ENCODE measurements at places on chromosomes 7 and 10.
A peak's percentile ranks its signal among the peaks of the same experiment; 100 is the strongest.

- no peak for DNase-seq
These were observed 28.6 kb downstream of the EEPD1 start for GRCh38 chr7:36181668-36182067.

- DNase-seq, result peak; percentile 77
These were observed 27.9 kb upstream of the CUL1 start for GRCh38 chr7:148670807-148671206.

GRCh38 chr7:2003451-2003930 lies 229.3 kb downstream of the MAD1L1 start:
- no peak for DNase-seq

GRCh38 chr10:33927347-33927746 lies 592.9 kb upstream of the NRP1 start:
- no peak for DNase-seq

DNA sequence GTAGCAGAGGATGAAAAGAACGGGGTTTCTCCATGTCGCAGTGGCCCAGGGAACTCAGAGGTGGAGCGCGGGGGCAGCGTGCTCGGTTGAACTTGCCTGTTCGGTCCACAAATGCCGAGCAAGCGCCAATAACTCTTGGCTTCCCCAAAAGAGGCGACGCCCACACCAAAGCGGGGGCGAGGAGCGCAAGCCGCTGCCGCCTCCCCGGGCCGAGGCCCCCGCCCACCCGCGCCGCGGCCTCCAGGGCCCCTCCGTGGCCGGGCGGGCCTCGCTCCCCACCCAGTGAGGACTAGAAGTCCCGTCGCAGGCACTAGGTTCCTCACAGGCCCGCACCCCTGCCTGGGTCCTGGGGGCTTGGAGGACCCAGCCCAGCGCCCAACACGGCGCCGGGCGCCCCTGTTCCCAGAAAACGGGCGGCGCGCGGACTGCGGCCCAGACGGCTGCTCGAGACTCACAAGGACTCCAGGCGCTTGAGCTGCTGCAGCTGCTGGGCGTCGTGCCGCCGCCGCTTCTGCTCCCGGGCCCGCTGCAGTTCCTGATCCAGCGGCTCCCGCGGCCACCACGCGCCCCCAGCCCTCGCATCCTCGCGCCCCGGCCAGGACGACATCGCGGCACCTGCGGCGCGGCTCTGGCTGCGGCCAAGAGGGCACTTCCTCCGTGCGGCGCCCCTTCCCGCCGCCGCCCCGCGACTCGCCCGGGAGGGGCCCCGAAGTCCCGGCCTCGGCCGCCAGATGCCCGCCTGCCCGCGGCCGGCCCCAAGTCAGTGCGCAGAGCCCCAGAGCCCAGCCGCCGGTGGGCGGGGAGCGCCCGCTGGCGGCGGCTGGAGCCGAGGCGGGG lies 14.6 kb upstream of the FKBP9 start:
- DNase-seq, result peak; percentile 91

- DNase-seq, result no peak
These were observed 17.0 kb upstream of the PCBD1 start for GRCh38 chr10:70905071-70906021.

DNA sequence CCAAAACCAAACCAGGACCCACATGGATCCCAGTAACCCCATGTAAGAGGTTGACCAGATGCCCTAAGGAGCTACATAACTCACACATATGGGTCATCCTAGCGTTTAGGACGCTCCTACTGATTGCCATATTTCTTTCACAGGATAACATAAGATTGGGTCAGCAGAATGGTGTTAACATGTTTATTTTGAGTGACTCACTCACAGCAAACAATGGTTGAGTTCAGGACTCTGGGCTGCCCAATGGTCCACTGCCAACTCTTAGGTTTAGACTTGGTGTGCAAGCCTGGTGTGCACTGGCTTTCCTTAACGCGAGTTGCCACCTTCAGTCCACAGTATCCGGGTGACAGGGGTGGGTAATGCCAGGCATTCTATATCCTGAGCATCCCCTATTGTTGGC lies 211.5 kb downstream of the GPAM start:
- DNase-seq, result no peak

DNA sequence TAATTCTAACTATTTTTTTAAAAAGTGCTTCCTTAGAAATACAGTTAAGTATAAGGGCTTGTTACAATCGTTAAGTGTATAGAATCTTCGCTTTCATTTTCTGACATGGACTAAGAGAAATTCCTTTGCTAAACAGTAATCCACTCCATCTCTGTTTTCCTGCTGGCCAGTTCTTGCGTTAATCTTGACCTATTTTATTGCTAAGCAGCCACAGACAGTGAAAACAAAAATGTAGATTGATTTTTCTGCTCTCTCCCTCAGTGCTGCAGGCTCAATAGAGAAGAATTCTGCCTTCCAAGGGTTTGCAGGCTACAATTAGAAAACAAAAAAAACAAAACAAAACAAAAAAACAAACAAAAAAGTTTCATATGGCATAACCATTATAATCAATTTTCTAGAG lies 310.4 kb upstream of the ADARB2 start:
- DNase-seq, result no peak

DNA sequence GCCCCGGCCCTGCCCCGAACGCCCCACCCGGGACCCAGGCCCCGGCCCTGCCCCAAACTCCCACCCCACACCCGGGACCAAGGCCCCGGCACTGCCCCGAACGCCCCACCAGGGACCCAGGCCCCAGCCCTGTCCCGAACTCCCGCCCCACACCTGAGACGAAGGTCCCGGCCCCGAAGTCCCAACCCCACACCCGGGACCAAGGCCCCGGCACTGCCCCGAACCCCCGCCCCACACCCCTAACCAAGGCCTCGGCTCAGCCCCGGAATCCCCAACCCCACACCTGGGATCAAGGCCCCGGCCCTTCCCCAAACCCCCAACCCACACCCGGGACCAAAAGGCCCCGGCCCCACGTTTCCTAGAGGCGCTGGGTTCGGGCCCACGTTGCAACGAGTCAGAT lies 1.1 kb upstream of the LARP4B start:
- no peak for DNase-seq

DNA sequence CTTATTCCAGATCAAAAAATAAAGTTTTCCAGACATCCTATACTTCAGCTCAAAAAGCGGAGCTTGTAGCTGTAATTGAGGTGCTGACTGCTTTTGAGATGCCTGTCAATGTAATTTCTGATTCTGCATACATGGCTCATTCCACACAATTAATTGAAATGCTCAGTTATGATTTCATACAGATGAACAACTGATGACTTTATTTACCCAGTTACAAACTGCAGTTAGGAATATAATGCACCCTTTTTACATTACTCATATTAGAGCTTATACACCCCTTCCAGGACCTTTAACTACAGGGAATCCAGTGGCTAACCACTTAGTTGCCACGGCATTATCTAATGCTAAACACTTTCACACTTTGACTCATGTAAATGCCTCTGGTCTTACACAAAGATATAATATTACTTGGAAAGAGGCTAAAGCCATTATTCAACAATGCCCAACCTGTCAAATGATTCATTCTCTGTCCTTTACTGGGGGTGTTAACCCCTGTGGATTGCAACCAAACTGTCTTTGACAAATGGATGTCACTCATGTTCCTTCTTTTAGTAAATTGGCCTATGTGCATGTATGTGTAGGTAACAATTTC lies 147.3 kb downstream of the ZNF33B start:
- no peak for DNase-seq

- DNase-seq, result no peak
These were observed 186.3 kb downstream of the FRMD4A start for GRCh38 chr10:14144451-14144850.

- peak; percentile 64 for DNase-seq
These were observed 268.9 kb upstream of the KLF6 start for GRCh38 chr10:4053940-4054339.

DNA sequence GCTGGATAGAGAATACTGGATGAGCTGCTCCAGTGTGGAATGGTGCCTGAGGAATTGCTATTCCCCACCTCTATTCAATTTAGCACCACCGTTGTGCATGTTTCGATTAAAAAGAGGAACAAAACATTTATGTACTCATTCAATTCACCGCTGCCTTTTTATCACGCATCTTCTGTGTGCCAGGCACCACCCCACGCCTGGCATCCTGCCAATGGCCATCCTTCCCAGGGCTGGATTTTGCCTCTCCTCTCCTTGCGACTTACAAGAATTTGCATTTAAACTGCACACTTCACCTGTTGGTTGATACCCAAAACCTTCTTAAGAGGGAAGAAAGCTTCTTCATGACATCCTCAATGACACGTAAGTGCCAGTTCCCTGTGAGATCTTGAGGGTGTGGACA lies 110.2 kb upstream of the DPP6 start:
- DNase-seq, result no peak

DNA sequence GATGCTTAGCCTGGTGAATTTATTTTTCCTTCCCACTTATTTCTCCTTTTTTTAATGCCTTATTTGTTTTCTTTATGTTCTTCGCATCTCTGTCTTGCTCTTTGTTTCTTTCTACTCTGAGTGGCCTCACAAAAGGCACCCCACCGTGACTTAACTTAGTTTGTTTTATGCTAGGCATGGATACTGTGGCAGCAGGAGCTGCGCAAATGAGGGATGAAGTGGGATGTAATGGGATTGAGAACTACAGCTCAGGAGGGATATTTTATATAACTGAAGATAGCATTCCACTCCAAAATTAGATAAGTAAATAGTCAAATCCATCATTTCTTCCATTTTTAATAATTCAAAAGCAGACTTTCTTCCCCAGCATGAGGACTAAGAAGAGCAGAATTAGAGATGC lies 1.7 kb upstream of the CACNA2D1 start:
- no peak for DNase-seq

DNA sequence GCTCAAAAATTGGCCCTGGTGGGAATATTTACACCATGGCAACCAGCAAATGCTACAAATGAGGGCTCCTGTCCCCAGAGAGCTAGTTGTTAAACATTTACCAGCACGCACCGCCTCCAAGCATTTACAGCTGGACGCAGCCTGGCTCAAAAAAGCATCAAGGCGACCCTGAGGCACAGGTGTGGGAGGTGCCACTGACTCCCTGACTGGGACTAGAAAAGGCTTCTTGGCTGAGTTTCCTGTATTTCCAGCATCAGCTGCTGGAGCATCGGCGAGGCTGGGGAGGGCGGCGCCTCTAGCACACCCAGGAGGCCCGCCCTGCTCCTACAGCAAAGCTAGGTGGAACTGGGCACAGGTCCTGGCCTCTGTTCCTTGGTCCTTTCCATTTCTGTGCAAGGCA lies 43.5 kb upstream of the ZRANB1 start:
- DNase-seq, result no peak

DNA sequence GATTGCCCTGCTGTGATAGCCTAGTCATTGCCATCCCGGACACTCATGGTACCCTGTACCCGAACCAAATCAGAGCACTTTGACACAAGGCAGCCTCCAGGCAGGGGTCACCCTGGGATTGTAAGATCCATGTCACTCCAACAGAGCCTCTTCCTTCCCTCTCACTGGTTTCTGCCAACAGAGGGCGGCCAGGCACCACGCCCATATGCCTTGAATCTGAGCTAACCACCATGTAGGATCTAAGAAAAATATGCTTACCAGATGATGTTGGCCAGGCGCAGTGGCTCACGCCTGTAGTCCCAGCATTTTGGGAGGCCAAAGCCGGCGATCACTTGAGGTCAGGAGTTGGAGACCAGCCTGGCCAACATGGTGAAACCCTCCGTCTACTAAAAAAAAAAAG lies 389.2 kb upstream of the KLF6 start:
- no peak for DNase-seq

GRCh38 chr7:116524609-116525297 lies at the start of gene CAV1:
Gene CAV1, plus strand, starts transcription at chr7:116525036. Its CDS starts 27 bp downstream, at chr7:116525063.
- peak; percentile 70 for DNase-seq

All from hematopoietic multipotent progenitor cell treated with erythropoietin and hydrocortisone succinate and interleukin-3 and kit ligand, for 4 days (in vitro differentiated cells).